ENCODE measurements at places on chromosomes 7 and 10.

DNA sequence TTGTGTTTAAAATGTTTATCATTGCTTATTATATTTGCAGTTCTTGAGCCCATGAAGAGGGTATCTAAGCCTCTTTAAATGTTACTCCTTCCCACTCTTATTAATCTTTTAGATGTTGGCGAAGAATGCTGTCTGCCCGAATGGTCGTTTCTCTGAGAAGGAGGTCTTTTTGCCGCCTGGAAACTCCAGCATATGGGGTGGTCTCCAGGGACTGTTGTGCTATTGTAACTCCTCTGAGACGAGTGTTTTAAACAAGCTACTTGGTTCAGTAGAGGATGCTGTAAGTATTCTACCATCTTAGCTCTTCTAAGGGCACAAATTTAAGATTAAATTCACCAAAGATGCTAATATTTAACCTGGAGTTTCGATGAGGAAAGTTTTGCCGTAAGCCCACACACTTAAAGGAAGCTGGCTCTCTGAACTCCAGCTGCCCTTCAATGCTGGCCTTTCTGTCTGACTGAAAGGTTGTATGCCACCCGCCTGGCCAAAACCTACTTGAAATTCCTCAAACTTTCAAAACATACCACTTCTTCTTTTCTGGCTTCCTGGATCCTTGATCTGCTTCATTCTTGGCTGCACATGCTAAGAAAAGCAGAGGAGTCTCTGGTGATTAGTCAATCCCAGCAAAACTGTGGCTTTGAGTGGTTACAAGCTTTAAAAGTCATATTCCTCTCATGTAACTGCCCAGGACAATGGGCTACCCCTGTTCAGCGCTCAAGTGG is 74.7 kb downstream of the ABCA13 start:
- DNase-seq = no peak

- DNase-seq = peak; percentile 39
These were observed 10.0 kb upstream of the DDIT4 start for GRCh38 chr10:72263613-72264241.

GRCh38 chr10:11548768-11549099 is 62.7 kb downstream of the USP6NL start:
- DNase-seq = no peak

DNA sequence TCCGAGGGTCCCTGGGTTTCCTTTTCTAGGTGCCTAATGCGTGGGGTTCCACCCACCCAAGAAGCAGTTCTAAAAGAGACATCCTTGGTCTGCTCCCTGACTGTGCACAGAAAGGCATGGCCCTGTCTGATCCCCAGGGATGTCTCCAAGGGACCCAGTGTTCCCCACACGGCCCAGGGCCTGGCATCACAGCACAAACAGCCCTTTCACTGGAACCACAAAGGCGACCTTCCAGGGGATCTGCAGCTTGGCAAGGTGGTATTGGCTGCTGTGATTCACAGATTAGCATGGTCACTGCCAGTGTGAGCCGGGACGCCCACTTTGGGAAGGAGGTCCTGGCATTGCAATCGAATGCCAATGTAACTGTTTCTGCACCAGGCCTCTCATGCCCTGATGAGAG is 6.4 kb downstream of the KCNMA1 start:
- no peak for DNase-seq

DNA sequence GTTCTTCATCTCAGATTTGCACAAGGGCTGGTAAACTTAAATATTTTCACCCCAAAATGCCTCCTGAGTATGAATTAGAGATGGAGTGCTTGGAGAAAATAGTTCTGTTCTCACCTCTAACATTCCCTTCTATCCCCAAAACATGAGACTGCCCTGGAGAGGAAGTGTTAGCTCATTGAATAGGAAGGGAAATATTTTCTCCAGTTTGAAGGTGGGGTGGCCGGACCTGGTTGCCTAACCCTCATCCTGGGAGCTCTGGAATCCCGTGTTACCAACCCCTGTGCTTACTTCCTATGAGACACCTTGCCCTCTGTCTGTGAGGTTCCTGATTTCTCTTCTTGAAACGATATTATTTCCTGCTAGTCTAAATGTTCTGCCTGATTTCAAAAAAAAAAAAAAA is 779 bp downstream of the IFIT2 start:
- no peak for DNase-seq

GRCh38 chr10:62919776-62920175 is 103.6 kb upstream of the EGR2 start:
- no peak for DNase-seq

DNA sequence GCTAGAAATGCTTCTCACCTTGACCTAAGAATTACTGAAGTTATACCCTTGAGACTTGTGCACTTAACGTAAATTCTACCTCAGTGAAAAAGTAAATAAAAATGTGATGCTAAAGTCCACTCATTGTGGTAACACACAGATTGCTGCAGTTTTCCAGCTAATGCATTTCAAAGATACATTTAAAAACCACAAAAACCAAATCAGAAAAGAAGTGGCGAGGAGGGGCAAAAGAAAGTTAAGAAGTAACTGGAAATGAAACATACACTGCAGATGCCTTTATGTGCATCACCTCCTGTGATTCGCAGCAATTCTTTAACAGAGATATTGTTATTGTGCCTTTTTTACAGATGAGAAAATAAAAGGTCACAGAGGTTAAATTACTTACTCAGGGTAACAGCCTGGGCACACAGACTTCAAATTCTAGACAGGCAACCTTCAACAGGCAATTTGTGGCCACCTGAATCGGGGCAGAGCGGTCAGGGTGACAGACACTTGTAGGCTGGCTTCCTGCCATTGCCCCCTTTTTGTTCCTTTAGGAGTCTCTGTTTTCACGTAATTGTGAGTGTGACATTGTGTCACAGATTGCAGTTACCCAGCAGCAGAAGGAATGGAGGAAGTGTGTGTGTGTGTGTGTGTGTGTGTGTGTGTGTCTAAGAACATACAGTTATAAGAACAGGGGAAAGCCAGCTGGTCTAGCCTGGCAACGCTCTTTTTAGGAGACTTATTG is 1.9 kb downstream of the WIPF3 start:
- DNase-seq = no peak

All from NCI-H1417 treated with DMSO at 0.1 percent for 48 hours (cell line).